Jurkat, Clone E6-1 (cell line): ENCODE measurements at places on chromosomes 3 and 15.
A peak's percentile ranks its signal among the peaks of the same experiment; 100 is the strongest.

GRCh38 chr3:195788711-195789581 is 22.8 kb downstream of the MUC4 start:
- no peak for DNase-seq

DNA sequence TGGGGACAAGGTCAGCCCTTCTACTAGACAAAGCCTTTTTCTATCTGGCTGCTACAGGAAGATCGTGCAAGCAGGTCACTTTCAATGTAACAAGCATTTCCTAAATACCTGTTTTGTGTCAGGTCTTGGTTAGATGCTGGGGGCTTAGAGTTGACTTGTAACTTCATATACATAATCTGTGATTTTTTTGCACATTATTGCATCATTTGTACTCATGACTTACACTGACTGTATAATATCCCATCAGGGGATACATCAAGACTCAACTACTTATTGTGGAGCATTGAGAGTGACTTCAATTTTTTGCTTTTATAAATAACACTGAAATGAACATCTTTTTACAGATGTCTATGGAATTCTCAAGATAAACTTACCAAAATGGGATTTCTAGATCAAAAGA is 68.9 kb downstream of the ABTB1 start:
- DNase-seq: no peak

- no peak for DNase-seq
These were observed 84.8 kb downstream of the DCLK3 start for GRCh38 chr3:36679384-36680200.

GRCh38 chr3:121481106-121481880 is 64.5 kb downstream of the POLQ start:
- no peak for DNase-seq

DNA sequence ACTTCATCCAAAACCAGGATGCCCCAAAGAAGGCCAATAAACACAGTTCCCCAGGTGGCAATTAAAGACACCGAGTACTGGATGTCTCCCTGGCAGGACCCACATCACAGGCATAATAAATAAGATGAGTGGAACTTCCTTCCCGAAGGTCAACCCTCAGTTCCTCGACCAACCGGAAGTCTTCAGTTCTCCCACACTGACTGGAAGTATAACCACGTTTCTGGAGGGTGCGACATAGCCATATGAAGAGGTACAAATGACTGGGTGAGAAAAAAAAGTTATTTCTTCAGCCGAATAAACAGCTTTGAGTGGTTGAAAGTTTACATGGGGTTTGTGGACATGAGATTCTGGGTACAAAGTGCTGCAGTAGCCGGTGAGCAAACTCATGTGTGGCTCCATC is 34.6 kb upstream of the MUC13 start:
- no peak for DNase-seq

GRCh38 chr3:151268267-151269235 is 9.8 kb downstream of the P2RY14 start:
- peak; percentile 82 for DNase-seq

DNA sequence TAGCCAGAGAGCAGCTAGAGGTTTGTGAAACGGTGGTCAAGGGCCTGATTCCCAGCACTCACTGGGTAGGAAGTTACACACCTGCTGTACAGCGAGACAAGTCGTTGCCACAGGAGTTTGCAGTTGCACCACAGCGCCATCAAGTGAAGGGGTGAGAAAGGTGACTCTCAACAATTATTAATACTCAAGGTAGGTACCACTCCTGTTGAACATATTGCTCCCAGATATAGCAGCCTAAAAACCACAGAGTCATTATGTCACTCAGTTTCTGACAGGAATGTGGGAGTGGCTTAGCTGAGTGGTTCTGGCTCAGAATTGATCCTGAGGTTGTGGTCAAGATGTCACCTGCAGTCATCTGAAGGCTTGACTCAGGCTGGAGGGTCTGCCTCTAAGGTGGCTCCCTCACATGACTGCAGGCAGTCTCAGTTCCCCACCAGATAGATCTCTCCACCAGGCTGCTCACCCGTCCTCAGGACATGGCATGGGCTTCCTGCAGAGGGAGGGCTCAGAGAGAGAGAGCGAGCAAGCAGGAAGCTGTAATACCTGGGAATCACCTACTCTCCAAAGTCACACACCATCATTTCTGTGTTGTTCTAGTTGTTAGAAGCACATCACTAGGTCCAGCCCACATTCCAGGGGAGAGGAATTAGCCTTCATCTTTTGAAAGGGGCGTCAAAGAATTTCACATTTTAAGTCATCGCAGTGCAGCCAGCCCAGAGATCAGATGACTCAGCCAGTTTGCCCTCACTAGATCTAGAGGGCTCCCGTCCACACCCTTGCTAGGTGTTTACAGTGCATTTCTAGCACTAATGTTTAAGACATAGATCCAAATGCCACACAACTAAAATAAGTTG is 17.0 kb upstream of the ANO10 start:
- DNase-seq: peak; percentile 16

DNA sequence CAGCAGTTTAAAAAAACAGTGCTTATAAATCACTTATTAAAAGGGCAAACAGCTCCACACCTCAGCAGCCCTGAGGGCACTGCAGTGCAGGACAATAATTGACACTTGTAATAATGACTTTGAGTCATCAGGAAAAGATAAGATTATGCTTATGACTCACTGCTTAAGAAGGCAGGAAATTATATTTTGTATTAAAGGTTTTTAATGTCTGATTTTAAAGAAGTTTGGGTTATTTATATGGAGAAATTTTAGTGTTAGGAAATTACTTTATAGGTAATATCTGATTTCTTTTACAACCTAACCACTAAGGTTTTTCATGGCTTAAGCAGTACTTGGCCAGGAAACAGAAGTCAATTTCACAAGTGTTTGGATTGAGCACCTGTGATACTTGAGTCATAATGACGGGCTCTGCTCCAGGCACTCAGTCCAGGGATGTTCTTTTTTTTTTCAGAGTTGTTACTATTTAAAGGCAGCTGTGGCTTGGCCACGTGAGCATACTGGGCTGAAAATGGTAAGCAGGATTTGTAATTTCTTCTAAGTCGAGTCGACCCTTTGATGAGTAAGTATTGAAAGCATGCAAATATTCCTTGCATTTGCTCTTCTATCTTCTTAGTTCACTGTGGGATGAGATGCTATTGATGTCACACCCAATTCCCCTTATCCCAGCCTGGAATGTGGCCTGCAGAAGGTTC is 21.6 kb upstream of the SLC6A20 start:
- no peak for DNase-seq

- no peak for DNase-seq
These were observed 64.8 kb upstream of the ABHD2 start for GRCh38 chr15:89023311-89023961.

GRCh38 chr3:57157545-57157944 is 7.6 kb downstream of the IL17RD start:
- DNase-seq: no peak

DNA sequence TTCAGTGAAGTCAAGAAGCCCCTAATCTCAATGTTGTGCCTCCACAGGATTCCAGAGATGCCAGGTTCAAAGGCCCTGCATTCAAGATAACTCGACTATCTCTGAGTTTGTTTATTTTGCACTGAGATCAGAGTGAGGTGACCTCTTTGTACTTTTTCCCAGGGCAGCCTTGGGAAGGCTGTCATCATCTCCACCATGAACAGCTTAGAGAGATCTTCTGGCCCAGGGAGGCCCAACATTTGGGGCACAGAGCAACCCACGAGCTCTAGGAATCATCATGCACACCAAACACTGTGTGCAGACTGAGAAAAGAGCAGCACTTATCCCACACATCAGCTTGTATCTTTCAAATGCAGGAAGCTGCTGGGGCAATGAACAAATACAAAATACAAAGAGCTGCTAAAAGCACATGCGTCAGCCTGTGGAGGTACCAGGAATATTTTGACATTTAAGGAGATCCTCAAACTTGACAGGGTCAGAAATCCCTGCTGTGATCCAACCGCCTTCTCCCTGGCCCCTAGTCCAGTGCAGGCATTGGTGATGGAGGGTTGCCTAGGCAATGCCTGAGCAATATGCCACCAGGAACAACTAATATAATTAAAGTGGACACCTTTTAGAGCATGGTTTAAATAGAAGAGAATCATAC is 33.6 kb downstream of the TRIM42 start:
- no peak for DNase-seq

DNA sequence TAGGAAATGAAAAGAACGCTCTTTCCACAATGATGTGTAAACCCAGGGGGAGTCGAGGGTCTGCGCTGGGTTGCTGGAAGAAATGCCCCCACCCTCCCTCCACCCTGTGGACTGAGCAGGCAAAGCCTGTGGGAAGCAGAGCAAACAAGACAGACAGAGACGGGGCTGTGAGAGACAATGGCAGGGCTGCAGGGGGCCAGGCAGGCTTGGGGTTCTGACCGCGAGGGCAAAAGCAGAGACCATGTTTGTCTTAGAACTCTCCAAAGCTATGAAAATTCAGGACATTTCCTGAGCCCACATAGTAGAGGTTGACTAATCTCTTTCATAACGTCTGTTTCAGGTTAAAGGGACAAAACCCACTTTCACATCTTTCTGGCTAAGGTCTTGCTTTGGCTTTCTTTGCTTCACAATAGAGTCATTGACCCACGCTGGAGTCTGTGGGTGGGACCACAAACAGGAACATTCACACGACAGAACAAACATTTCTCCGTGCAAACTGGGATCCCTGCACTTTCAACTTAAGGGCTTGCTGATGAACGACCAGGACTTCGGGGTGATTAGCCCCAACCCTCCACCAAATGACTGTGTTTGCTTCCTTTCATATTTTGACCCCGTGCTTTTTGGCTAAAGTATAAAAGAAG is 156.0 kb upstream of the TPM1 start:
- DNase-seq: no peak

DNA sequence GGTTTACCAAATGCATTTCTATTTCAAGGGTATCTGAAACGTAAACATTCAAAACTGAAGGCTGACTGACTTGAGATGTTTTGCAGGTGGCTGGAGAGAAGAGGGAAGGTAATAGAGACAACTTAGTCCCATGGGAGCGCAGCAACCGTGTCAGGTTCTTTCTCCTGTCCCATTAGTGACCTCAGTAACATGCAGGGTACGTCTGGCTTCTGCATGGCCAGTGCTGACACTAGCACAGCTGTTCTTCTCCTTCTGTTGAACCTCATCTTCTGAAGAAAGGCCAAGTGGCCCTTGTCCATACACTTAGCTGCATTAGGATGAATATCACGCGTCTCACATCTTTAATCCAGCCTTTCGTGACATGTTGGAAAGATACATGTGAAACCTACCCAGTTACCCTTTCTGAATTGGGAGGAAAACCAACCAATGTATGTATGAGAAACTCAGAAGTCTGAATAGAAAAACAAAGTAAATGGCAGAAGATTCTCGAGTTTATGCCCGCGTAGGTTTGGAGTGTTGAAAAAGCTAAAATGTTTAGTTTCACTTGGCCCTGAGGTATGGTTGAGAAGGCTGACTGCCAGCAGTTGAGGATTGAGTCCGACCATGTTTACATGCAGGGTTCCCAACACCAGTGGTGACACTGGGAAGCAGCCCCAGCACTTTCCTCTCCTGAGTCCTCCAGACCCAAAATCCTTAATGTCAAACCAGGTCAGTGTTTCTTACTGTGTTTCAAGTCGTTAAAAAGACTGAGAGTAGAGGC is 10.3 kb downstream of the NCBP2 start:
- no peak for DNase-seq

DNA sequence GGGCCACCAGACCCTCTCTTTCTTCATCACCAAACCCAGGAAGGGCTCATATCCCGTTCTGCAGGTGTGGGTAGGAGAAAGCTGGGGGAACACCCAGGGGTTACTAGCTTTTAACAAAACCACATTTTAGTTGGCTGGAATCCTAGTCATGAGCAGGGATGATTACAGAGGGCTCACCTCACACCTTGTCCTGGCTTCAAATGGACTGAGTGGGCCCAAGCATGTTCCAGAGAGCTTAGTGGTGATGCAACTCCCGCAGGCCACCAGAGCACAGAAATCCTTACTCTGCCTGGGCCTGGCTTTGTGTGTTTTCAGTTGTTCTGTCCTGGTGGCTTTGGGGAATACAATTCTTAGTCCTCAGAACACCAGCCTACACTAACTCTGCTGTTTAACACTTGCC is 56.8 kb upstream of the RYK start:
- no peak for DNase-seq

DNA sequence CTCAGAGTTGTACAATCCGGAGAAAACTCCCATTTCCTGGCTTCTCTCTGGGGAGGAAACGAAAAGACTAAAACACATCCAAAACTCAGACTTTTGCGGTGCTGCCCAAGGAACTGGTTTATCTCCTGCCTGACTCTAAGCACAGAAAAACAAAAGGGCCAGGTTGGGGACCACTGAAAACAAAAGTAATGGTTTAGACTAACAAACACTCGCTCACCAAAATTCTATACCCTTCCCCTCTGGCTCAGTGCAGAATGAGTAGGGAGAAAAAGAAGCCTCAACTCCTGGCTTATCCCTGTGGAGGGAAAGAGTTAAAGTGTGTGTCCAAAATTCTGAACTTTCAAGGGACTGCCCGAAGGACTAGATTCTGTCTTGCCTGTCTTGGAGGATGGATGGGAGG is 173.6 kb downstream of the FGF12 start:
- no peak for DNase-seq

DNA sequence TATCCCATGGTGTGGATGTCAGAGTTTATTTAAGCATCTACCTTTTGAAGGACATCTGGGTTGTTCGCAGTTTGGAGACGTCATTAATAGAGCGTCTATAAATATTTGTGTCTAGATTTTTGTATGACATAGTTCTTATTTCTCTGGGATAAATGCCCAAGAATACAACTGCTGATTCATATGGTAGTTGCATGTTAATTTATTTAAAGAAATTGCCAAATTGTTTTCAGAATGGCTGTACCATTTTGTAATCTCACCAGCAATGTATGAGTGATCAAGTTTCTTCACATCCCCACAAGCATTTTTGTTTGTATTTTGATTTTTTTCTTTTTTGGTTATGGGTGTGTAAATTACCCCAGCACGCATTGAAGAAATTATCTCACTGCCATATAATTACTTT is 656.9 kb downstream of the NTRK3 start:
- no peak for DNase-seq

- DNase-seq: peak; percentile 32
These were observed 70.9 kb downstream of the DCUN1D1 start for GRCh38 chr3:182909318-182910040.

DNA sequence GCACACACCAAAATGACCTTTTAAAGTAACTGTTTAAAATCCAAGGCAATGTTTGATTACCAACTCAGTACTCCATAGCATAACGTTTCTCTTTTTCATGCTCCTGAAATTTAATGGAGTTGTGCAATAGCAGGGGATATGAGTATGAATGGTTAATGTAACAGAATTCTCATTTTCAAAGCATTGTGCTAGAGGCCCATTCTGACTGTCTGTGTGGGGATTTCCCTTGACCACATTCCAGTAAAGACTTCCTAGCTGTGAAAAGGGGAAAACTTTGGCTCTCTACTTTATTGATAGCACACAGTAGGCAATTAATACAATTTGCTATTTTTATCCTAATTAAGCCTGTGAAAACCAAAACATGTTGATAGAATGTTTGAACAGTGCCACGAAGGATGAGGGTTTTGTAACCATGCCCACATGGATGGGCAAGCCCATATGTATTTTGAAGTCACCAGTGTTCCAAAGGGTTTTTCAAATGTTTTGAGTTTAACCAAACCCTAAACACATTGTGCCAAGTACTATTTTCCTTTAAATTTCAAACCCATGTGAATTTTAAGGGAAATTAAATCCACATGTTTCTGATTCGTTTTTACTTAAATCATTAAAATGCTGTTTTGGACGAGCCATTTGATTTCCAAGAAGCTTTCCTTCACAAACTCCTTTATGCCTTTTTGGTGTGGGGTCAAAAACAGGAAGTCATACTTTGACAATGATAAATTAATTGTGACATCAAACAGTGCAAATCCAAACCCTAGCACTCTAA is 261.2 kb downstream of the SHOX2 start:
- no peak for DNase-seq
